Activated T-helper 1 cell treated with Interleukin-2 at 50 U/mL for 16 hours (primary cell): ENCODE measurements at places on chromosomes 6 and 20.
A peak's percentile ranks its signal among the peaks of the same experiment; 100 is the strongest.

DNA sequence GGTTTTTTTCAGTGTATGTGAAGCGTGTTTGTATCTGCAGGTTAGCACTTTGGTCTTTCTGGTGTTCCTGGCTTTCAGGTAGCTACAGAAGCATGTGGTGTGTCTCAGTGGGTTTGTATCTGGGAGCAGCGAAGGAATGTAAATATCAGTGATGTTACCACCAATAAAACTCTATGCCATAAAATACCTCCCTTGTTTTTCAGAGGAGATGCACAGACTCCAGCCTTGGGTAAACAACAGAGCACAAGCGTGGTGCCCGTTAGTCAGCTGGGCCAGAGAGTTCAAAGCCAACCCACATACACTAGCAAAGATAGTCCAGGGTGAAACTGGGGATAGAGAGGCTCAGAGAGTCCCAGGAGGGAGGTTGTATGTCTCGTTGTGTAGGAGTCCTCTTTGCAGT is 393.8 kb downstream of the SMOC2 start:
- no peak for DNase-seq

- no peak for DNase-seq
Measured at GRCh38 chr6:124203101-124203811, 399.6 kb downstream of the NKAIN2 start.

GRCh38 chr20:51326201-51326819 is 216.2 kb downstream of the NFATC2 start:
- peak; percentile 20 for DNase-seq

- no peak for DNase-seq
Measured at GRCh38 chr20:63017076-63017825, 10.5 kb upstream of the BHLHE23 start.

- DNase-seq = no peak
Measured at GRCh38 chr6:13400772-13401171, 72.4 kb upstream of the TBC1D7 start.

GRCh38 chr6:8166156-8166555 is 63.8 kb upstream of the EEF1E1 start:
- DNase-seq = no peak

GRCh38 chr20:13229538-13229937 is 8.5 kb downstream of the ISM1 start:
- no peak for DNase-seq

DNA sequence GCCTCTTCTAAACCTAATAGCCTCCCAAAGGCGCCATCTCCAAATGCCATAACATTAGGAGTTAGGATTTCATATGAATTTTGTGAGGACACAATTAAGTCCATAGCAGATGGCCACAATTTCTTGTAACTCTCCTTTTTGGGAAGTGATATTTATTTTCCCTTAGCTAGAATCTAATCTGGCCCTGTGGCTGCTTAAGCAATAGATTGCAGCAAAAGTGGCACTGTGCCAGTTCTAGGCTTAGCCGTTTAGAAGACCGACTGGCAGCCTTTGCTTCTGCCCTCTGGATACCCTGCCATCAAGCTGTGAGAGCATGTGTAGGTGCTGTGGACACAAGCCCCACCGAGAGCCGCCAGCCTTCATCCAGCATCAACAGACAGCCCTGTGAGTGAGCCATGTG is 15.9 kb upstream of the ADGB start:
- DNase-seq = no peak

- DNase-seq = no peak
Measured at GRCh38 chr6:3283641-3284435, 25.1 kb downstream of the PSMG4 start.

GRCh38 chr6:101118136-101118396 is 236.9 kb upstream of the ASCC3 start:
- DNase-seq = no peak

GRCh38 chr20:36407199-36407733 is 101.1 kb downstream of the DLGAP4 start:
- DNase-seq = no peak

DNA sequence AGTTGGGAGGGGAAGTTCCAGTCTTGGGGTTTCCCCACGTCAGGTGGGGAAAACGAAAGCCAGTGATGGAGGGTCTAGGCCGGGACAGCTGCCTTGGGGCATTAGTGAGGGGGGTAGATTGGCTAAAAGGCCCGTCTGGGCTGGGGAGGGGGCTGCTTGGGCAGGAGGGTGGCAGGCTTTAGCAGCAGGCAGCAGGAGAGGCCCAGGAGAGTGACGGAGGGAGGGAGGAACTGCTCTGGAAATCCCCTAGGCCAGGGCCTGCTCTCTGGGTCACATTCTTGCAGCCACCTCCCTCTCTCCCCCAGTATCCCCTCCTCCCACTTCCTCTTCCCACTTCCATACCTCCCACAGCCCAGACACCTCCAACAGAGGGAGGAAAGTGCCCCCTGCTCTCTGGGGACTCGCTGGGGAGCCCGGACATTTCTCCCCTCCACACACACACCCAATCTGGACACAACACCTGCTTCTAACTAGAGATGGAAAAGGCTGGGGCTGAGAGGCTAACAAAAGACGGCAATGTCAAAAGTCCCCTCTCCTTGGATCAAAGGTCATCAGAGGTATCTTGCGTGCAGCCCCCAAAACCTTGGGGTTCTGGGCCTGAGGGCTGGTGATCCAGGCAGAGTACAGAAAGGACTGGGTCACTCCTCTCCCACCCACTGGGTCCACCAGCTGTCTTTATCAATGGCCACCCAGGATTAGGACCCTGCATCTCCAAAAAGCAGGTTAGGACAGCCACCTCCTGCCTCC is 1.8 kb downstream of the NFKBIE start:
- no peak for DNase-seq

GRCh38 chr20:32440758-32441078 is 82.6 kb downstream of the ASXL1 start:
- DNase-seq = no peak

- DNase-seq = no peak
Measured at GRCh38 chr6:39269961-39270360, 40.7 kb upstream of the KCNK5 start.

DNA sequence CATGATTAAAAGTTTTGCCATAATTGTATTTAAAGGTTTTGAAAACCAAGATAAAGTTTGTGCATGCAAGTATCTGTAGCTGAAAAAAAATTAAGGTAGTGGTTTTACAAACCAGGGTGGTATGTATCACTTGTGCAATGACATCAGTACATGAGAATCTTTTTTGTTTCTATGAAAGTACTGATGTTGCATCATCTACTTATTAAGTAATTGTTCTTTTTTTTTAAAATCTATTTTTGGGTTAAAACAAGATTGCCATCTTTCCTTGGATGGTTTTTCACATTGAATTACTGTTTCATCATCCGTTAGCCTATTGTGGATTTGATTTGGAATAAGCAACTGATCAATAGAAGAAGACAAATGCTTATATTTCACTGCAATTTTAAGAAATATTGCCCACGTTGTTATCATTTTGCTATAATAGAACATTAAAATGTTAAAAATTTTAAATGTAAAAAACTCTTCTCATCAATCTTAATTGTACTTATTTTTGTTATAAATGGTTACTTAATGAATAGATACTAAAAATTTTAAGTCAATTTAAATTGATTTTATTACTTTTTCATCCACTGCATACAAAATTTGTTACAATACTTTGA is 39.8 kb upstream of the TAGAP start:
- DNase-seq = no peak

DNA sequence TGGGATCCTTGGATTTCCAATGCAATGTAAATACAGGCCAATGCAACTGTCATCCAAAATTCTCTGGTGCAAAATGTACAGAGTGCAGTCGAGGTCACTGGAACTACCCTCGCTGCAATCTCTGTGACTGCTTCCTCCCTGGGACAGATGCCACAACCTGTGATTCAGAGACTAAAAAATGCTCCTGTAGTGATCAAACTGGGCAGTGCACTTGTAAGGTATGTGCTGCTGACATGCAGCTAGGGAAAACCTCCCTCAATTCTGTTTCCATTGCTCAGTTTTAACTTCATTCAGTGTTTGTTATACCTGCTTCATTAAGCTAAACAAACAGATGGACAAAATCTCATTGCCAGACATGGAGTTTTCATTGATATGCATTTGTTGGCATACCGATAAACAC is 397.1 kb downstream of the ARHGAP18 start:
- DNase-seq = no peak
